LNCaP clone FGC (cell line): ENCODE measurements at places on chromosomes 1 and 21.
A peak's percentile ranks its signal among the peaks of the same experiment; 100 is the strongest.

- DNase-seq = no peak
Measured at GRCh38 chr1:171865106-171865505, 23.8 kb downstream of the DNM3 start.

DNA sequence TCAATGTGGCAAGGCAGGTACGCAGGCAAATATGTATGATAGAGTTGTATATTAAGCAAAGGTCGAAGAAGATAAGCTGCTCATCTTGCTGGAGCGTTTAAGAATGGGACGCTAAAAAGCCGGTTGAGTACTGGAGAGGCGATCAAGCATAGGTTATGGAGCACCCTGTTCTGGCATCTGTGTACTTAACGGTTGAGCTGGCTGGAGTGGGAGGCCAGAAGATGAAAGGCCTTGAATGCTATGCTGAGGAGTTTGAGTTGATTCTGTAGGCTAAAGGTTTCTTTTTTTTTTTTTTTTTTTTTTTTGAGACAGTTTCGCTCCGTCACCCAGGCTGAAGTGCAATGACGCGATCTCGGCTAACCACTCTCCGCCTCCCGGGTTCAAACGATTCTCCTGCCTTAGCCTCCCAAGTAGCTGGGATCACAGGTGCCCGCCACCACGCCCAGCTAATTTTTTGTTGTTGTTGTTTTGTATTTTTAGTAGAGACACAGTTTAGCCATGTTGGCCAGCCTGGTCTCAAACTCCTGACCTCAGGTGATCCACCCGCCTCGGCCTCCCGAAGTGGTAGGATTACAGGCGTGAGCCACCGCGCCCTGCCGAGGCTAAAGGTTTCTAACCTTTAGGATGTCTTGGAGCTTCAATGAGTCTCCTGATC lies 850 bp upstream of the KHDC4 start:
- no peak for DNase-seq

GRCh38 chr1:61742620-61743430 lies 545 bp downstream of the PATJ start:
- no peak for DNase-seq

- no peak for DNase-seq
Measured at GRCh38 chr1:219121679-219122078, 52.0 kb upstream of the LYPLAL1 start.

DNA sequence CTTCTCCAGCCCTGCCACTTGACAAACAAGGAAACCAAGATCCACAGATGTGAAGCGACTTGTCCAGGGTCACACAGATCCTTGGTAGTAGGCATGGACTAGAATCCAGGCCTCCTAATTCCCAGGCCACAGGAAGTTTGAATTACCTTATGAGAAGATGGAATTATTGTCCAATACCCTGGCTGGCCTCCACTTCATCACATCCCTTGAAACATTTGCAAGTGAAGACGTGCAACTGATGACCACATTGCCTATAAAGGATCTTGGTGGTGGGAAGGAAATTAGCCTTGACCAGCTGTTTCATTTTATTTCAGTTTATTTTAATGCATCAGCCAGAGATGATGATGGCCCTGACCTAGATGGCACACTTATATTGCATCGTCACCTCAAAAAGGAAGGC lies 165.8 kb upstream of the CAMK1G start:
- DNase-seq = no peak

GRCh38 chr1:214397497-214397896 lies 116.5 kb downstream of the SMYD2 start:
- DNase-seq = no peak

DNA sequence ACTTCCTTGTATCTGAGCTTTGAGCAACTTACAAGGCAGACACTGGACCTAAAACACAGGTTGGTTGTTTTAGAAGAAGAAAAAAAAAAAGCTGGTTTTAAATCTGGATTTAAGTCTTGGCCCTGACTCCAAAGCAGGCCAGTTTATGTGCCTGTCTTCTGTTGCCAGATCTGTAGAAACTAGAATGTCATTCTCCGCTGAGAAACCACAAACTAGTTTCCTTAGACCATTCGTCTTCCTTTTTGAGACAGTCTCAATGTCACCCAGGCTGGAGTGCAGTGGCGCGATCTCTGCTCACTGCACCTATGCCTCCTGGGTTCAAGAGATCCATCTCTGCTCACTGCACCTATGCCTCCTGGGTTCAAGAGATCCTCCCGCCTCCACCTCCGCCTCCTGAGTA lies 33.9 kb downstream of the APP start:
- DNase-seq = no peak

- no peak for DNase-seq
Measured at GRCh38 chr1:101065575-101065974, 40.0 kb upstream of the DPH5 start.

DNA sequence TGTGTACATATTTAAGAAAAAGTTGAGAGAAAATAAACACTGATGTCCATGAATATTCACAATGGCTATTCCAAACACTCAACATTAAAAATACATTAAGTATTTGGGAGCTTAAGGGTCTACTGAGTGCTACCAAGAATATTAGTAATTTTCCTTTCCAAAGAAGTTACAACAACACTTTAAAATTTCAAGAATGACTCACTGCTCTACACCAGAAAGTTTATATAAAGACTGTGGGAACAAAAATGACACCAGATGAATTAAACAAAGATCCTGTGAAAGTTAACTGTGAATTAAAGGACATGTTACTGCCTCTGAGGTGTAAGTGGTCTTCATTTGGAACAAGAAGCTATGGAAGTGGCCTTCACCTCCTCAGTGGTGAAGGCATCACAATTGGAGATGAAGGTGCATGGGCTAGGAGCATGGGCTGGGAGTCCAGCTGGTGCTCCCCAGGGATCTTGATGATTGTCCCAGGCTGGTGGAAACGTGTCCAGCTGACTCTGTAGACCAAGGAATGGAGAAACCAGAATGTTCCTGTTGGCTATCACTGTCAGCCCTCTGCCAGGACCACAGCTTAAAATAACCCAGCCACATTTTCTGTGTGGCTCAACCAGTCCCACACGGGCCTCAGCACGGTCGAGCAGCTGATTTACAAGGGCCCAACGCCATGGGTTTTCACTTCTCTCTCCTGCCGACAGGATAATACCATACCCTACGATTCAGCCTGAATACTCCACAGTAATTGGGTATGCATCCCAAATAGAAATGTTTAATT lies 28.8 kb downstream of the TAF5L start:
- no peak for DNase-seq

GRCh38 chr1:182588500-182589396 lies at the start of gene RNASEL:
Gene RNASEL, minus strand, starts transcription at chr1:182589256. Its CDS starts 2,450 bp downstream, at chr1:182586806.
- DNase-seq = no peak

- no peak for DNase-seq
Measured at GRCh38 chr21:39288987-39289386, 24.4 kb downstream of the BRWD1 start.

DNA sequence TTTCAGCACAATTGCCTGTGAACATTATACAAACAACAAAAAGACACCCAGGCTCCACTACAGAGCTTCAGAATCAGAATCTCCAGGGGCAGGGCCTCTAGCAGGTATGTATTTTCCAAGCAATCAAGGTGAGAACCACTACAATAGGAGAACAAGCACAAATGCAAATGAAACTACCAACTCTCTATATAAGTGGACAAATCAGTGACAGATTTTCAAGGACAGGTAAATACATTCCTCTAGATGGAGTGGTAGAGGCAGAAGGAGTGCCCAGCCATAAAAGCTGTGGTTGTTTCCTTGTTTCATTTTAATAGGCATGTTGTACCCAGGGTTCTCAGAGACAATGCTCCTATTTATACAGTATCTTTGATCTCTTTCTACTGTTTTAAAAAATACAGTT lies 20.1 kb upstream of the CCDC17 start:
- DNase-seq = peak; percentile 57

DNA sequence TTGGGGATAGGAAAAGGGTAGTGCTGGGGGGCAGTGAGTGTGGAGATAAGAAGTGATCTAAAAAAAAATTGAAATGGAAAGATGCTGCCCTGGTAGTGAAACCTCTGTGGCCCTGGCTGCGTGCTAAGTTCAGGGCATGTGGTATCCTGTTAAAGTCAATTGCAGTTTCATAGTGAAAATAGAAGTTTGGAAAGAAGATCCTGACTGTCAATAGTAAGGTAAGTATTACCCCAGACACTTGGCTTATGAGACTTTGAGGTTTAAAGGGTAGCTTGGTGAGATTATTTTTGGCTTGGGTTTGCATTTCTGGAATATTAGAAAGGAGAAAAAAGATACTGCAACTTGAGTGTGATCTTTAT lies 6.8 kb downstream of the ARID1A start:
- DNase-seq = no peak

- DNase-seq = no peak
Measured at GRCh38 chr1:88141499-88142074, 542.5 kb upstream of the PKN2 start.
